ENCODE measurements at places on chromosomes 5 and 9. TPM values are rescaled to one million over a fixed set of nuclear protein-coding genes. Genes with fewer than 3 reads are reported as not detected.

Gene PTGDS
- not detected for total RNA-seq

Gene SPAAR
- 32.0 TPM for total RNA-seq

Gene NDST1
- 178 TPM for total RNA-seq

Gene NDUFS6
- 31.0 TPM for total RNA-seq

Gene BHMT2
- not detected for total RNA-seq

Gene SLC45A2
- total RNA-seq, result 0.15 TPM

Gene GPR150
- not detected for total RNA-seq

Gene GPX3
- total RNA-seq, result 32.5 TPM

Gene NUTM2F
- total RNA-seq, result not detected

Gene LHX3
- not detected for total RNA-seq

- no peak for DNase-seq
Observed at GRCh38 chr5:155732587-155733376, 594.2 kb upstream of the SGCD start.

GRCh38 chr9:123639743-123640142 lies 283.7 kb downstream of the CRB2 start:
- no peak for DNase-seq

- no peak for DNase-seq
Observed at GRCh38 chr9:111715471-111715870, 54.1 kb downstream of the GNG10 start.

- DNase-seq, result no peak
Observed at GRCh38 chr9:8764051-8764450, 964.5 kb upstream of the DMAC1 start.

DNA sequence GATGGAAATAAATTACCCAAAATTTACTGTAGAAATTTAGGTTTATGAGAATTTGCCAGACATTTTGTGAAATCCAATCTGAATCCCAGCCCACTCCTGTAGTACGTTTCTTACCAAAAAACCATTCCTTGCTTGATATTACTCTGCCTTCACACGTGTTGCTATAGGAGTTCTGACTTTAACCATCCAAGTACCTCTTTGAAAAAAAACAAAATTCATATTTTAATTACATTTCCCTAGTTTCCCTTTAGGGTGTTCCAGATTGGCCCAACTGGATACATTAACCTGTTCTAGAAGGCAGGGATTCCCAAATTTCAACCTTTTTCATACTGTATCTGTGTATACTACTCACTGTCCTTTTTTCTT lies 1.4 kb upstream of the PJA2 start:
- DNase-seq, result no peak

- no peak for DNase-seq
Observed at GRCh38 chr9:21255538-21256212, 15.9 kb upstream of the IFNA14 start.

- DNase-seq, result no peak
Observed at GRCh38 chr5:179312557-179313235, 32.6 kb downstream of the ADAMTS2 start.

- no peak for DNase-seq
Observed at GRCh38 chr5:96870094-96871026, 5.9 kb upstream of the ERAP2 start.

DNA sequence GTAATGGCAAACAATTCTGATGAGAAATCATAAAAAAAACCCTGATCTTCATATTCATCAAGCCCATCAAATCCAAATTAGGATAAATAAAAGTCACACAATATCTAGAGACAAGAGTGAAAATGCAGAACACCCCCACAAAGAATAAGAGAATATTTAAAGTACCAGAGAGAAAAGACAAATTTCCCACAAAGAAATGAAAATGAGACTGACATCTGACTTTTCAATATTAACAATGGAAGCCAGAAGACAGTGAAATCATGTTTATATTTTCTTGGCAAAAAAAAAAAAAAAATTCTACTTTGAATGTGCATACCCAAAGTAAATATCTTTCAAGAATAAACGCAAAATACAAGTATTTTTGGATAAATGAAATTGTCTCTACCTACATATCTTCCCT lies 28.9 kb upstream of the COL5A1 start:
- DNase-seq, result no peak

DNA sequence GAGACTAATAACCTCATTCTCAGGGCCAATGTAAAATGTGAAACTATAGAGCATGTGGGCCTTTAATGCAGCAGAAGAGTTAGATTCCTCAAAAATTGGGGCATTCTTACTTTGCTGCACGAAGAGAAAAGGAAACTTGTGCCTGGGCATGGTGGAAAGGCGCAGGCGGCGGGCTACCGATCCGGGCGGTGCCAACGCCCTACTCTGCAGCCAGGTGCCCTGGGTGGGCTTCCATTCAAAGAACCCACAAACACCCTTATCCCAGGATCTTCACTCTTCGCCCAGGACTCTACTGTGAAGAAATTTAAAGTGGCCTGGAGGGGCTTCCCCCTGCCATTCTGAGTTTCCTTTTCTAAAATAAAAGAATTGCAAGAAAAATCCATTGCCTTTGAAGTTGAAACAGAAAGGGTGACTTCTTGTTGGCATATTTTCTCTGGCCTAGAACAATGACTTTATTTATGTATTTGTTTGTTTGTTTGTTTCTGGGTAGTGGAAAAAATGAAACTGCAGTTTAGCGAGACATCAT lies 124.9 kb downstream of the TMEM161B start:
- no peak for DNase-seq

DNA sequence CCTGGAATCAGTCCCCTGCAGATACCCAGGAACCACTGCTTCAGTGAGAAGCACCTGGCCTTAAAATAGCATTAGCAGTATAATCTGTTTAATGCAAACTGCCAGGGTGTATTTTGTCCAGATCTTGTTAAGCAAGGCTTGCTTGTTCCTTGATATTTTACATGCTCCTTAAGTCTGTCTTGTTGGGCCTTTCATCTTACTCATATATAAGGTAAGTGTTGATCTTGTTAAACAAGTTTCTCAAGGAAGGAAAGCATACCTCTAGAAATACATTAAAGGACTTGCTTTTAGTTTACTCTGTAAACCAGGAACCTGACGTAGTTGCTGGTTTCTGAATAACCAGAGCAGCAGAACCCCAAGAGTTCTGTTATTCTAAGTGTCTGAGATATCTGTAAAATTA lies 13.7 kb downstream of the HSPA4 start:
- no peak for DNase-seq

DNA sequence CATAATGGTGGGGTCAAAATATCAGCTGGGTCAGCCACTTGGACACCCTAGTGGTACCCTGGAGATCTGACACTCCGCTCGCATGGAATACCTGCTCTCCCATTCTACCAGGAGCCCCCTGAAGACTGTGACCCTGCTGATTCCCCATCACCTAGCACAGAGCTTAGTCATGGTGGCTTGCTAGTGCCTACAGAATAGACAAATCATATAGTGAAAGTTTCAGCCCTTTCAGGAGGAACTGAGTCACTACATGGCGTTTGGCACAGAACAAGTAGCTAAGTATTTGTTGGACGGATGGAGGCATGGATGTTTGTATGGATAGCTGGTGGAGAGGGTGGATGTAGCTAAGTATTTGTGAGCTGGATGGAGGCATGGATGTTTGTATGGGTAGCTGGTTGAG lies 65.3 kb downstream of the LMX1B start:
- DNase-seq, result no peak

GRCh38 chr5:58046371-58046770 lies 413.5 kb downstream of the PLK2 start:
- DNase-seq, result no peak

- DNase-seq, result no peak
Observed at GRCh38 chr9:80793706-80794105, 895.6 kb downstream of the TLE1 start.

- no peak for DNase-seq
Observed at GRCh38 chr5:132812123-132812765, 858 bp upstream of the SOWAHA start.

Measured in endothelial cell (in vitro differentiated cells).